Activated CD8-positive, alpha-beta memory T cell treated with anti-CD3 and anti-CD28 coated beads, Interleukin-2, amount 10 ng/mL, durations not matched to agents 7 days and 5 days (primary cell): ENCODE measurements at places on chromosomes 4 and X. TPM values are rescaled to one million over a fixed set of nuclear protein-coding genes. Genes with fewer than 3 reads are reported as not detected.

GRCh38 chrX:12563121-12563520 lies 228.1 kb upstream of the PRPS2 start:
- H3K4me1 ChIP-seq, result no peaks in the 10 kb centered on the region
- H3K27ac ChIP-seq, result no peak overlapping the region
- H3K4me3 ChIP-seq, result no peak overlapping the region
- no peaks in the 10 kb centered on the region for H3K27me3 ChIP-seq
- H3K36me3 ChIP-seq, result no peaks in the 10 kb centered on the region
- DNase-seq, result no peak

DNA sequence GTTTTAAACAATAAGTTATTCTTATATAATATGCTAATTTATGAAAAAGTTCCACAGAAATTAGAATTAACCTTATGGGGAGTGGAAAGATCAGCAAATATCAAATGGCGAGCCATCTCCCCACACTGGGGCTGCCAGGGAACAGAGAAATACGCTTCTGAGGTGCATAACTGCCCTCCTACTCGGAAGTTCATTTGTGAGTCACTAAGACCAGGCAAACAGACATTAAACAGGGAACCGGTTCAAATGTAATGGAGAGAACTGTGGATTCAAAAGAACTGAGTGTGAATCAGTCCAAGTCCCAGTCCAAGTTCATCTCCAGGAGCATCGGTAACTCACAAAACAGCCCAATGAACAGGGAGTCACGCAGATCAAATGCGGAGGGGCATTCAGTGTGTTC lies 11.4 kb upstream of the S100G start:
- no peak overlapping the region for H3K27ac ChIP-seq
- H3K36me3 ChIP-seq, result peaks cover 3% of the 10 kb centered on the region
- no peak overlapping the region for H3K4me3 ChIP-seq
- no peaks in the 10 kb centered on the region for H3K27me3 ChIP-seq

DNA sequence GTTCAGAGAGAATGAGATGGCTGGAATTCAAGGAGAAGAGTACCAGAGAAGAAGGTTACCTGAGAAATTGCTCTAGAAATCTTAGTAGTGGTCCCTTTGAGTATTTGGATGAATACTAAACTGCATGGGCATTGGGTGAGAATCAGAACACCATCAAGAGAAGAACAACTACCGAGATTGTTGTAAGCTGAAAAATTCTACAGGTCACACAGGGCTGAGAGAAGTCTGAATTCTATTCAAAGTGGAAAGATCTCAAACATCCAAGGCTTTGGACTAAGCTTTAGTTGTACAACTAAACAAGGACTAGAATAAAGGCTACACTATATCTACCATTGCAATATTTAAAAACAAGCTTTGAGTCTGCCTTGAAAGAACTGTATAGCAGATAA lies 40.8 kb downstream of the LRBA start:
- no peak overlapping the region for H3K27ac ChIP-seq
- peaks cover 40% of the 10 kb centered on the region for H3K4me1 ChIP-seq
- no peak overlapping the region for H3K4me3 ChIP-seq
- no peaks in the 10 kb centered on the region for H3K27me3 ChIP-seq
- H3K36me3 ChIP-seq, result peaks cover 18% of the 10 kb centered on the region
- no peak for DNase-seq

- DNase-seq, result no peak
- H3K4me1 ChIP-seq, result no peaks in the 10 kb centered on the region
- no peak overlapping the region for H3K27ac ChIP-seq
- no peaks in the 10 kb centered on the region for H3K36me3 ChIP-seq
These were observed 65.3 kb upstream of the DHRSX start for GRCh38 chrX:2566055-2566454.

The CENPVL1 gene
- not detected for total RNA-seq

The DCAF8L2 gene
- not detected for total RNA-seq

The ANAPC4 gene
- 56.0 TPM for total RNA-seq

The PDGFC gene
- total RNA-seq, result not detected
